NCI-H1930 (cell line): ENCODE measurements at places on chromosomes 16 and 17.
A peak's percentile ranks its signal among the peaks of the same experiment; 100 is the strongest.

- DNase-seq: peak; percentile 36
Measured at GRCh38 chr17:68378268-68379176, 78.8 kb downstream of the WIPI1 start.

GRCh38 chr17:78600181-78600721 is 23.1 kb upstream of the DNAH17 start:
- DNase-seq: no peak

GRCh38 chr16:69311533-69312387 is 610 bp downstream of the VPS4A start:
- peak; percentile 13 for DNase-seq

- DNase-seq: no peak
Measured at GRCh38 chr16:88769617-88770460, 15.2 kb downstream of the PIEZO1 start.

GRCh38 chr16:67708368-67708771 is 10.7 kb downstream of the GFOD2 start:
- DNase-seq: no peak

- DNase-seq: no peak
Measured at GRCh38 chr16:61770301-61770700, 265.9 kb downstream of the CDH8 start.

- DNase-seq: no peak
Measured at GRCh38 chr17:66665194-66665593, 169.7 kb upstream of the CACNG5 start.

DNA sequence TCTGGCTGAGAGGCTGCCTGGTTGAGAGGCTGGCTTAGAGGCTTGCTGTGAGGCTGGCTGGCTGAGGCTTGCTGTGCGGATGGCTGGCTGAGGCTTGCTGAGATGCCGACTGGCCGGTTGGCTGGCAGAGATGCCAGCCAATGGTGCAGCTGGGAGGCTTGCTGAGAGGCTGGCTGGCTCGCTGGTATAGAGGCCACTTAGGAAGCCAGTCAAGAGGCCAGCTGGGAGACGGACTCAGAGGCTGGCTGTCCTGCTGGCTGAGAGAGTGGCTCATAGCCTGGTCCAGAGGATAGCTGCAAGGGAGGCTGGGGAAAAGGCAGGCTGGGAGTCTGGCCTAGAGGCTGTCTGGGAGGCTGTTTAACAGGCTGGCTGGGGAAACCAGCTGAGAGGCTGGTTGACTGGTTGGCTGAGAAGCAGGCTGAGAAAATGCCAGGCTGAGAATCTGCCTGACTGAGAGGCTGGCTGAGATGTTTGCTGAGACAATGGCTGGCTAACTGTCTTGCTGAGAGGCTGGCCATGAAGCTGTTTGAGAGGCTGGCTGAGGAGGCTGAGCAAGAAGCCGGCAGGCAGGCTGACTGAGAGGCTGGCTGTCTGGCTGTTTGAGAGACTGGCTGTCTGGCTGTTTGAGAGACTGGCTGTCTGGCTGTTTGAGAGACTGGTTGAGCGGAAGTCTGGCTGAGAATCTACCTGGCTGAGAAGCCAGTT is 37.5 kb upstream of the ACSM2B start:
- no peak for DNase-seq

- no peak for DNase-seq
Measured at GRCh38 chr16:2329532-2329931, 11.0 kb downstream of the ABCA3 start.

GRCh38 chr16:68074850-68075555 is 10.2 kb upstream of the NFATC3 start:
- no peak for DNase-seq

DNA sequence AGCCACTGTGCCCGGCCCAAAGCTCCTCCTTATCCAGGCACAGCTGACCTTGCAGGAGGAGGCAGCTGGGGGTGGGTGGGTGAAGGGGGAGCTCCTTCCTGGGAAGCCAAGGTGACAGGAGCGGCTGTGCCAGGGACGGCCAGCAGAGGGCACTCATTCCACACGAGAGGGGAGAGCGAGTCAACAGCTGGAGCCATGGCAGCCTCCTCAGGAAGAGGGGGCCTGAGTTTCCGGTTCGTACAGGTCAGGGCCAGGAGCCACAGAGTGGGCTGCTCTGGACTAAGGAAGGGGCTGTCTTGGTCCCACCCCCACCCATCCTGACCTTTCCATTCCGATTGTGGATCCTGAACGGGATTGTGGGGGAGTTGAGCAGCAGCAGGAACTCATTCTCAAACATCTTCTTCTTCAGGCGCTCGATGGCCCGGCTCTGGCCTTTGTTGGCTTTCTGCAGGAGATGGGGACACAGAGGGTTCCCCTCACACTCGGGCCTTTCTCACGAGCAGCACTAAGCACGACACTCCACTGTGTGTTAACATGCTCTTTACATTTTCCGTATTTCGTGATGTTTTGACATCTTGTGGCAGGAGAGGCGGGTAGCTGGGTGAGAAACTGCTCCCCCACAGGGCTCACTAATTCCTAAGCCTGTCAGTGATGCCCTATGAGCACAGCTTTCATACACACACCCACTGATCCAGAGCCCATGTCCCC is 61.6 kb downstream of the TIMM22 start:
- no peak for DNase-seq

- no peak for DNase-seq
Measured at GRCh38 chr17:4482338-4483011, 16.2 kb upstream of the SPNS2 start.

GRCh38 chr16:5028950-5029475 is 4.7 kb downstream of the NAGPA start:
- DNase-seq: no peak

- DNase-seq: no peak
Measured at GRCh38 chr17:41167561-41167960, 460 bp downstream of the KRTAP4-3 start.
